Fibroblast of pulmonary artery (primary cell): ENCODE measurements at places on chromosomes 2 and 18.

- peak; percentile 31 for DNase-seq
Observed at GRCh38 chr2:226611944-226612318, 187.7 kb downstream of the IRS1 start.

DNA sequence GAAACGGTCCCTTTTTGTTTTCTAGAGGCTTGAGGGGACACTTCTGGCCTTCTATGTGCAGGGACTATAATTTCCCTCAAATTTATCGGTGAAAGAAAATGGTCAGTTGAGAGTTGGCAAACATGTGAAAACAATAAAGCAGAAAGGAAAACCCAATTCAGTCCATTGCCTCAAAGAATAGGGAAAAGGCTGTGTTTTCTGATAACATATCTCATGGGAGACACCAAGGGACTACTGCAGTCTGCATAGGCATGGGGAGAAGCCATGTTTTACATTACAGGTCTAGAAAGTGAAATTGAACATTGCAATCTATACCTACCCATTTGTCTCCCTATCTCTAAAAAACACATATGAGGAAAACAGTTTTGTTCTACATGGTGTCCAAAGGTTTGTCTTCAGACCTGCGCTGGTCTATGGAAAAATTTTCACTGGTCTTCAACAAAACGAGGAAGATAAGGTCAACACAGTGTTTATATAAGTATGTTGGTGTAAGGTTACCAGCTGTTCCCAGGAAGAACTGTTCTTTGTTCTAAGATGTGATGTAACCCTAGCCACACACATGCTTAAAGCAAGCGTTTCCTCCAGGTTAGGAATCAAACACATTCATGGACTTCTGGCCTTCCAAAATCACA lies 179.7 kb downstream of the MREG start:
- DNase-seq = peak; percentile 92

DNA sequence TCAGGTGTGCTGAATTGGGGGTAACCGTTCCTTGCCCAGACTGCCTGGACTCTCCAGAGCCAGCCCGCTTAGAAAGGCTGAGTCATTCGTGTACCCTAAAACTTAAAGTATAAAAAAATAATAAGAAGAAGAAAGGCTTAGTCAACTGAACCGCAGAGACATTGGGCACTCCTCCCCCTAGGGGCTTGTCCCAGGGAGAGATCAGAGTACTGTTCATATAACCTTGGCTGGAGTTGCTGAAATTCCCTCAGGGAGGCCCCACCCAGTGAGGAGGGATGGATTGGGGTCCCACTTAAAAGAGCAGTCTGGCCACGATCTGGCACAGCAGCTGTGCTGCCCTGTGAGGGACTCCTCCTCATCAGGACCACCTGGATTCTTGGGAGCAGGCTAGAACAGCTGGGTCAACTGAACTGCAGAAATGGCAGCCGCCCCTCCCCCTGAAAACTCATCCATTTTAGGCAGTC lies 37.2 kb downstream of the ANKRD12 start:
- DNase-seq = no peak

- DNase-seq = no peak
Observed at GRCh38 chr2:166870346-166870745, 17.9 kb upstream of the XIRP2 start.

DNA sequence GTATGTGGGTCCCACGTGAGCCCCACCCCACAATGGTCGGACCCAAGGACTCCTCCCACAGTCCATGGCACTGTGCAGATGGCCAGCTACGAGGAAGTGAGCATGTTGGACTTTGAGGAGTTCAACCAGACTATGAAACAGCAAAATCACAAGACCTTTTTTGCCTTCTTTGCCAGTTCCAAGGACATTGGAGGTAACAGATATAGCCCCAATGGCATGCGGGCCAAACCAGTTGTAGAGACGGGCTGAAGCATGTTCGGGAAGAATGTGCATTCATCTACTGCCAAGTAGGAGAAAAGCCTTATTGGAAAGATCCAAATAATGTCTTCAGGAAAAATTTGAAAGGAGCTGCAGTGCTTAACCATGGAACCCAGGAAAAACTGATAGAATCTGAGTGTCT lies 12.6 kb downstream of the DNER start:
- no peak for DNase-seq

DNA sequence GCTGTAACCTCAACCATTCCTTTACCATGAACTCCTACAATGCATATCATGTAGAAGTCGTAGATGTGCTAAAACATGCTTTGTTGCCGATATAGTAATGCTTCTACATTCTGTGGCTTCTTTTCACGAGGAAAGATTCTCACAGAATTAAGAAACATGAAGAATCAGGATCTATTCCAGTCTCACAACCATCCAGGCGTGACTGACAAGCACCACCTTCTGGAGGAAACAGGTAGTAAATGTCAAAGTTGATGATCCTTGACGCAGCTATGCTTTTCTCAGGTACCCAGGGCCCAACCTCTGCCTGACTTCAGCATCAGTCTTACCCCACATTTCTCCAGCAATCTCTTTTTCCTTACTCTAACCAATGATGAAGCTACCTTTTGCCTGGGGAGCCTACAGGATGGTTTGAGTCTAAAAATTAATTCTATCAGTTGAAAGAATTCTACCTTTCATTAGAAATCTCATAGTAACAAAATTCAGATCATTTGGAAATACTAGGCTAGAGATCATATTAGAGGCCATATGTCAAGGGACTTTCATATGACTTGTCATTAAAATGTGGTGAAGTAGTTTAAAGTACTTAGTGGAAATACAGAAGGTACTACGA lies 123.3 kb upstream of the RND3 start:
- DNase-seq = peak; percentile 68

- no peak for DNase-seq
Observed at GRCh38 chr2:17793803-17794354, 22.4 kb upstream of the MSGN1 start.

DNA sequence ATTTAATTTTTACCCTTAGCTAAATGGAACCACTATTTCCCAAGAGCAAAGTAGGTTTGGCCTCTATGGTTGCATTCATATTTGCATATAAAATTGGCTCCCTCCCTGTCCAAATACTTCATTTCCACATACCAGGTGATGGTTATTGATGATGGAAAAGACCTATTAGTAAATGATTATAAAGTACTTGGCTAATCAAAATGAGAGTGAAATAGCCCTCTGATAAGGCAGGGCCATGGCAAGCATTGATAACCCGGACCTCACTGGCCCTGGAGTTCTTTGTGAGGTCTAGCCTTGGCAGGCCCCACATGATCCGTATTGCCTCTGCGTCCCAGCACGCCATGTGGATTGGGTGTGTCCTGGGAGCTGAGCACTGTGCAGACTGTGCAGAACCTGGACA lies 201.1 kb upstream of the GATA6 start:
- no peak for DNase-seq

GRCh38 chr2:172889768-172890430 lies 154.3 kb downstream of the RAPGEF4 start:
- no peak for DNase-seq

GRCh38 chr2:57809230-57809629 lies 237.4 kb upstream of the VRK2 start:
- DNase-seq = no peak

GRCh38 chr2:150234787-150235446 lies 252.6 kb downstream of the RND3 start:
- DNase-seq = peak; percentile 69

GRCh38 chr18:45682181-45682580 lies 41.8 kb upstream of the SLC14A1 start:
- DNase-seq = no peak

GRCh38 chr2:98503481-98504105 lies 58.9 kb downstream of the INPP4A start:
- DNase-seq = no peak

DNA sequence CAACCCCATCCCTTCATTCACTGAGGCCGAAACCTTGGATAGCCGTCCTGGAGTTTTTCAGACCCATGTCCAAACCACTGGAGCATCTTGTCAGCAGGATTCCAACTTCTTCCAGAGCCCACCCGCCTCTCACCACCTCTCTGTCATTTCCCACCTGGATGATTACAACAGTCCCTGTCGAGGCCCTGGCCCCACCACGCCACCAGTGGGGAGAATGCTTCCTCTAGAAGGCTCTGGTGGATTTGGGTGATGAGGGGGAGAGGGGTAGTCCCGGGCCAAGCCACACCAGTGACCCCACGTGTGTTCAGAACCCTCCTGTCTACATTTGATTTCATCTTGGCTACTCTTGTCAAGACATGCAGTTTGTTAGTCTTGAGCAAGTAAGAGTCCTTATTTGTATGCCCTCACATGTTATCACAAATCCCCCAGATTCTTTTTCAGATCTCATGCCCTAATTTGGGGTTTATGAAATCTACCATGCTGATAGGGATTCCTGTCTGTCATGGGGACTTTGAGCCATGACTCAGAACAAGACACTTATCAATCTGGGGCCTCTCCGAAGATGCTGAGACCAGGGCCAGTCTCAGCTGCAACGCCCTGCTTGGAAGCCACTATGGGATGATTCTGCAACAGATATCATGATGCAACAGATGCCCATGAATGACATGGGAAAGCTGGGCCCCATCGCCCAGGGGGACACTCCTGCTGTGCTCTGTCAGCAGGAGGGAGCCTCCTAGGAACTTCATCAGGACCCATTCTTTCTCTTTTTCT lies 186.1 kb downstream of the ZFP36L2 start:
- no peak for DNase-seq

- DNase-seq = peak; percentile 92
Observed at GRCh38 chr2:191691016-191691735, 13.2 kb downstream of the NABP1 start.

DNA sequence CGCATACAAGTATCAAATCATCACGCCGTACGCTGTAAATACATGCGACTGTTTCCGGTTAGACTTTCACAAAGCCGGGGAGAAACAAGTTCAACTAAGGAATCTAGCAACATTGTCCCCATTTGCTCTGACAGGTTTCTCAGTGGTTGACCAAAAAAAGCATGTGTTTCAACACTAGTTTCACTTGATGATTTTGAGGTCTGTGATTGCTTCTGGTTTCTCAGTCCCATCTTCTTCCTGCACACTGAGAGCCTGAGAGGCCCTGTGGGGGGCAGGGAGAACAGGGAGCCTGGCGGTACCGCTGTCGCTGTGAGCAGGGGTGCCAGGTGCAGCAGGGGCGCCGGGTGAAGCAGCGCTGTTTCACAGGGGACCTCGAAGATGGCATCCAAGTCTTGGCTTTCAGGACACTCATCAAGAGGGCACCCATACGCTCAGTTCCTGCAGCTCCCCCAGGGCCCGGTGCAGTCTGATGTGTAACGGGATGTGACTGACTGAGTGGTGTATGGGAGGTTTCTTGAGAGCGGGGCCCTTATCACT lies 270.9 kb downstream of the TWIST2 start:
- no peak for DNase-seq

GRCh38 chr2:107414376-107414775 lies 412.3 kb upstream of the RGPD4 start:
- DNase-seq = no peak

GRCh38 chr2:134468776-134469175 lies 214.9 kb downstream of the MGAT5 start:
- no peak for DNase-seq

- DNase-seq = no peak
Observed at GRCh38 chr2:43294973-43295603, 68.7 kb upstream of the ZFP36L2 start.

DNA sequence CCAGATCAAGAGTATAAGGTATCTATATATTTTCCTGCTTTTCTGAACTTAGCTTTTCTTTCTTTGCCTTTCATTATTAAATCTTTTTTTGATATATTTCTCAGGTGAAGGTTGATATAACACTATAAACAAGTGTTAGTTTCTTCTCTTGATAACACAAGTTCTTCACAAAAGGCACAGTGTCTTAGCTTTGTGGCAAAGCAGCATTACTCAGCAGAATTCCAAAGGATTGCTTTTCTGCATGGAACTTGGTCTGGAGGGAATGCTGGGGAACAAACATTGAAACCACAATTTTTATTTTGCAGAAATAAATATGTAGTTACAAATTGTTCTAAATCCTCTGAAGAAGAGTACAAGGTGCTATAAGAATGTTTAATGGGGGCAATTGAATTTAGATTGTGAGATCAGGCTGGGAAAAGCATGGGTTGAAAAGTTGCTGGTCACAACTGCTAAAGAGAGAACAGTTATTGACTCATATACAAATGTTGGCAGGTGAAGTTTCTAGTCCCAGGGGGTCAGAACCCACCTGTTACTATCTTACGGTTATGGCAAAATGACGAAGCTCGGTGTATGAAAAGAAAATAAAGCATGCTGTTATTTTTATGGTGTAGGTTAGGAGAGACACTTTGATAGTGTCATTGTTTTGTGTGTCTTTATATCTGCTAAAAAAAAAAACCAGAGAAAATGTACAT lies 68.2 kb downstream of the UBR3 start:
- DNase-seq = peak; percentile 30

DNA sequence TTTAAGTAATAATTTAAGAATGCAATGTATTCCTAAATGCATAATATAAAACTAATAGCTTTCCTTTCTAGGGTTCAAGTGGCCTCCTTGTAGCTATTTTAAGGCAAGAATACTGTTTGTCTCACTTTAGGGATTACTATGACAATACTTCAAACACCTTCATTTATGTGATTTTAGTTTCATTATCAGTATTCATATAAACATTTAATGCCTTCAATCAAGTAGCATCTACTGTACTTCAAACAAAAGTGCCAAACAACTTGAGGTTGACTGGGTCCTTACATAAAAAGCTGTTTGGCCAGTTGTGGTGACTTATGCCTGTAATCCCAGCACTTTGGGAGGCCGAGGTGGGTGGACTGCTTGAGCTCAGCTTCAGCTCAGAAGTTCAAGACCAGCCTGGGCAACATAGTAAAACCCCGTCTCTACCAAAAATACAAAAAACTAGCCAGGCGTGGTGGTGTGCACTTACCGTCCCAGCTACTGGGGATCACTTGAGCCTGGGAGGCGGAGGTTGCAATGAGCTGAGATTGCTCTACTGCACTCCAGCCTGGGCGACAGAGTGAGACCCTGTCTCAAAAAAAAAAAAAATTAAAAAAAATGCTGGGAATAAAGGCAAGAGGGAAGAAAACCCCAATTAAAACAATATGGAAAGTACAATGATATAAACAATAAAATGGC lies 9.3 kb downstream of the MEX3C start:
- DNase-seq = no peak

- DNase-seq = peak; percentile 23
Observed at GRCh38 chr2:181203916-181204315, 223.5 kb downstream of the UBE2E3 start.

- DNase-seq = no peak
Observed at GRCh38 chr2:237486819-237487448, at the start of gene MLPH. Gene MLPH, plus strand, starts transcription at chr2:237487251. Its CDS starts 6,176 bp downstream, at chr2:237493427.

DNA sequence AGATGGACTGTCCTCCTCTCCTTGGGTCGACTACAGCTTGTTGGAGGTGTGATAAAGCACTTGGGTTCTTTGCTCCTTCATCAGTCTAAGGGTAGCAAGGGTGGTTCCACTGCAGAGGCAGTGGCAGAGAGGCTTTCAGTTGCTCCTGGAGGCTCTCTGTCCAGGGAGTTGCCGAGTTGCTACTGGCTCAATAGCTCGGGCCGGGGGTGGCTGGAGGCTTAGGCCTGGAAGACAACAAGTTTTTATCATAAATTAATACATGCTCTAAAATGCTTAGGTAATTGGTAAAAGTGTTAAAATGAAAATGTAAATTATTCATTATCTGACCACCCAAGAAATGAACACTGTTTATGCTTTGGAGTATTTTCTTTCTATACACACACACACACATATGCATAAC lies 162.0 kb upstream of the NRP2 start:
- no peak for DNase-seq
